NCI-H1417 (cell line): ENCODE measurements at places on chromosomes 6 and 20.

- peak; percentile 37 for DNase-seq
Measured at GRCh38 chr6:151240036-151240685, 394 bp downstream of the AKAP12 start.

DNA sequence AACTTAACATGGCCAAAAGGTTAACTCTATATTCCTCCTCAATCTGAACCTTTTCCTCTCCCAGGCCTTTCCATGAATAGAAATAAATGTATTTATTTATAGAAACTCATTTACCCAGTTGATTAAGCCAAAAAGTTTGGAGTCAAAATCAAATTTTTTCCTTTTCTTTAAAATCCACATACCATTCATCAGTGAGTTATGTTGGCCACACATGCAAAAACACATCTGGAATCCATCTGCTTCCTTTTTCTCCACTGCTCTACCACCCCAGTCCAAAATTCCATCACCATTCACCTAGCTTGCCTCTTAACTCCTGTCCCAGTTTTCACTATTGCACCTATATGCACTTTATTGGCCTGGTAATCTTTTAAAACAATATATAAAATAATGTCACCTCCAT, 62.4 kb upstream of the TMEM200A start:
- DNase-seq, result no peak

DNA sequence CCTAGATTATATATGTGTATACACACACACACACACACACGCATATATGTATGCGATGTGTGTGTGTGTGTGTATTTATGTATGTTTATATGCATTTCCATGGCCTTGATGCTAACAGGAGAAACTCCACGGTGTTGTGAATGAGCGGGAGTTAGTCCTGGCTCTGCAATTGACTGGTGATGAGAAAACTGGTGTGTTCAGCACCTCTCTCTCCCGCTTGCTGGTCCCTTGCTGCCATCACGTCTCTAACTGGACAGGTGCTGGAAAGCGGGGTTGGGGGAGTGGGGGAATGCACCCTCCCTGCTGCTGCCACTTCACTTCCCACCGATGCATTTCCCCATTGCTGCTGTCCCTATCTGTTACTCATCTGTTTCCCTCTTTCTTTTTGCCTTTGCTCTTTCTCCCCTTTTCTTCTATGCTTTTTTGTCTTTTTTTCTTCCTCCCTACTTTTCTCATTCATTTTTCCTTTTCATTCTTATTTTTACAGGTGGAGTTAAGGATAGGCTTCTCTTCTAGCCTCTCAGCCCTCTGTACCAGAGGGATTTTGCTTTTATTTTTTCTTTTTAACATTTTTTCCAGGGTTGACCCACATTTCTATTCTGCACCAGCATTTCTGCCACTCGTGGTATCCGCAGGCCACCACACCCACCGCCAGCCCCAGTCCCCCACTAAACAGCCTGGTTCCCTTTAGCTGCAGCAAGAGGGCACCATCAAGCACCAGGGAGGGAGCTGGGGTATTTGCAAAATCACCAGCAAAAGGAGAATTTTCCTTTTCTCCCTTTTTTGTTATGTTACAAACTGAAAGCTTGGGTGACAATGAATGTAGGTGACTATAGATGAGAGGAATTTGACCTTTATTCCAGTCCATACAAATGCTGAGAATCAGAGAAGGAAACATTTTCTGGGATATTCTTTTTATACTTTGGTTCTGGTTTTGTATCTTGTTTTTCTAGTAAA, 115.6 kb downstream of the TCP11 start:
- DNase-seq, result peak; percentile 6

- no peak for DNase-seq
Measured at GRCh38 chr6:84667252-84668213, 96.9 kb downstream of the TBX18 start.

DNA sequence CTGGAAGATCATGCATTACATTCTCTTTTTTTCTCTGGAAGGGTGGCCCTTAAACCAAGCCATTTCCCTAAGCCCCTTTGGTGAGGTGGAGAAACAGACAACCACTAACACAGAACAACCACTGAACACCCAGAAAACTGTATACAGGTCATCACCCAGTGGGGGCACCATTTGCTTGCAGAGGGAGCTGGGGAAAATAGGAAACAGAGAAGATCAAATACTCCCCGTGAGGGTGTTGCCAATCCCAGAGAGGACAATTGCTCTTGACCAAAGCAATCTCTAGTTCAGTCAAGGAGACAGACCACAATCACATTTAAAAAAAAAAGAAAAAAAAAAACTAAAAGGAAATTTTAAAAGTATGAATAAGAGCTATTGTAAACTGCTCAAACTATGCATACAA, 865 bp upstream of the DAAM2 start:
- DNase-seq, result peak; percentile 8

DNA sequence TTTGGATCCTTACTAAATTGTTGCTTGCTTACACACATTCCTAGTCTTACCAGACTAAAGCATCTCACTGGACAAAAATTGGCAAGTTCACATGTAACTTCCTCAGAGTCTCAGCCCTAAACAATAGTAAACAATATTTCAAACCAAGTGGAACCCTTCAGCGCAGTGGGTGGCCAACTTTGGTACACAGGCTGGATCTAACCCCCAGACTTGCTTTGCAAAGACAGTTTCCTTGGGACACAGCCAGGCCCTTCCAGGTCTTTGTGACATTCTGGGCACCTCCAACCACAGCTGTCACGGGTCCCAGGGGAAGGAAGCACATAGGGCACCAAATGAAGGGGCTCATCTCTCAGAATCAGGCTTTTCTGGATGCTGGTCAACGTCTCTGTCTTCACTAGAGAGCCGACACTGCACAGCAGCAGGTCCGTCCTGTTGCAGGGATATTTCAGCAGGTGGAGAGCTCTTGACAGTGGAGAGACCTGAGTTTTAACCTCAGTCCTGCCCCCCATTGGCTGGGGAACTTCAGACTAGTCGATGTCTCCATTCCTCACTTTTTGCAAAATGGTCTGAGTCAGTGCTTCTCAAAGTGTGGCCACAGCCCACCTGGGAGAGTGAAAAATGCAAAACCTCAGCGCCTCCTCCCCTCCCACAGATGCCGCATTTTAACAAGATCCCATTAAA, 91.4 kb downstream of the BFSP1 start:
- DNase-seq, result no peak

- DNase-seq, result no peak
Measured at GRCh38 chr20:9518576-9519175, 4.3 kb downstream of the LAMP5 start.

- no peak for DNase-seq
Measured at GRCh38 chr6:112241820-112242429, 12.4 kb downstream of the LAMA4 start.

GRCh38 chr20:4559106-4559505, 162.6 kb upstream of the PRND start:
- no peak for DNase-seq

- DNase-seq, result no peak
Measured at GRCh38 chr20:43529457-43530153, 22.1 kb downstream of the L3MBTL1 start.

GRCh38 chr20:22841846-22842245, 193.3 kb upstream of the SSTR4 start:
- DNase-seq, result no peak

DNA sequence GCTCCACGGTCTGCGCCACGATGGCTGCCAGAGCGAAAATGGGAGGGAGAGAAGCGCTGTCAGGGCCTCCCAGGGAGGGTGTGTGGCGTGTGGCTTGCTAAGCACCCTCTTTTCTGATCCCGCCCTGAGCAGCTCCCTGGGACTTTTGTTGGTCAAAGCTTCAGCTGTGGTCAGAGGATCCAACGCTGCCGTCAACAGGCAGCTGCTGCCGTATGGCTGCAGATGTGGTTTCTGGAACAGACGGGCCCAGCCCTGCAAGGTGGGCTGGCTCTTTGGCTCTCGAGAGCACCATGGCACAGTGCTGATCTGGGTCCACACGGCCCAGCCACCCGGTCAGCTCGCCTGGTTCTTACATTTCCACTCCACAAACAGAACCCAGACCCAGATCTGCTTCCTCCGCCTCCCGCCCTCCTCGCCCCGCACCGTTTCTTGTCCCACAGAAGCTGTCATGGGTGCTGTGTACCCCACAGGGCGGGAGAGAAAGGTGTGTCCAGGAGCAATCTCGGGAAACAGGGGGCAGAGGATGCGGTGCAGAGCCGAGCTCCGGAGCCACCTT, 86.0 kb upstream of the BHLHE23 start:
- DNase-seq, result no peak

- no peak for DNase-seq
Measured at GRCh38 chr6:90078513-90079289, 184.4 kb downstream of the GJA10 start.

DNA sequence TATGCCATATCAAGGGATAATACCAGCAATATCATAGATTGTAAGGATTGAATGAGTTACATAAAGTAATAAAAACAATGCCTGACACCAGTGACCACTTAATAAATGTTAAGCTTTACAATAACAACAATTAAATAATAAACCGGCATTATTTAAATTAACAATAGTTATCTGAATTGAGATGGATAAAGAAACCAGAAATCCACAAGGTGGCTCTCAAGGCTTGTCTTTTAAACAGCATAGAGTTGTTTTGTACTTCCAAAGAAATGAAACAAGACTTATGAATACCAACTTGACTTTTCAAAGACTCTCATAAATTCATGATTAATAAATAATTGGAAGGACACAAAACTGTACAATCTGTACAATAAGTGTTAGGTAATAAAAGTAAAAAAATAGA, 203.1 kb downstream of the ASCC3 start:
- DNase-seq, result no peak

- no peak for DNase-seq
Measured at GRCh38 chr6:12529364-12530019, 187.1 kb upstream of the PHACTR1 start.

DNA sequence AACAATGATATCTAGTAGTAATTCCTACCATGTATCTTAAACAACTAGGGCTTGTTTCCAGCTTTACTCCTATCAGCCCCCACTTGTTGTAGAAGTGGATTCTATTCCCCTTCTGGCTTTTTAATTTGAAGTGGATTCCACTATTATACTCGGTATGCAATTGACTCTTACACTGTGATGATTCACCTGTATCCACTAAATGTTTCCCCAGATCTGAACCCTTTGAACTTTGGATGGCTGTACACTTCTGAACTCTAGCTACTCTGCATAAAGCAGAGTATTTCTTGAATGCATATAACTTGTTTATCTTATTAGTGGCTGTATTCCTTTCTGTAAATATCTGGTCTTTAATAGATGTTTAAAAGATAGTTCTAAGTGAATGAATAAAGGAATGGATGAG, 538.4 kb upstream of the NRSN1 start:
- DNase-seq, result no peak

DNA sequence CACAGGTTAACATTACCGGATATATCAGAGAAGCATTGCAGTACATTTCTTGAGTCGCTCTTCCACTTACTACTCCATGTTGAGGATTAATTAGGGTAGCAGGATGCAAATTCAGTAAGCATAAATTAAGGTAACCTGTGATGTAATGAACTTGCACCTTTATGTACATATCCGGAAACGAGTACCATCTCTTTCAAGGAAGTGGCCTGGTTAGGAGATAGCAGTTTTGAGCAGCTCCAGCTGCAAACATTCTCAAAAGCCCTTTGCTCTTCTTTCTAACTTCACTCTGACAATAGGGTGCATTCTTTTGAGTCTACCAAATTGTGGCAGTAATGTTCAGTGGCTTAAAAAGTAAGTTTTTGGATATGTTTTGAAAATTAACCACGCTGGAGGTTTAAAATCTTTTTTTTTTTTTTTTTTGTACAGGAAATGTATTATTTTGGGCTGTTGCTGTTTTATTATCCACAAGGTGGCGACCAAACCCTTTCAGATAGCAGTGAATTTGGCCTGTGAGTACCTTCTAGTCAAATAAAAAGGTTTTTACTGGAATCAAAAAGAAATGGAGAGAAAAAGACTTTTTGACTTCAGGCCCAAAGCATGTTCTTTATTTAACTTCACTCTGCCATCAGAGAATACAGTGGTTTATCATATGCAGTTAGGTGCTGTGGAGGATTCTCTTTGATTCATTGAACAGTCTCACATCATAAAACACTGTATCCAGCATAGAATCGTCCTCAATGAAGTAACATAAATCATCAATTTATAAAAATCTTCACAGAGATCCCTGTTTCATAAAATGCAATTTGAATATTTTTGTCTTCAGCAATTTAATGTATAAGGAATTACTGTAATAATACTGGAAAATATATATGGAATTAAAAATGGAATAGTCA, 8.9 kb downstream of the FAM217B start:
- DNase-seq, result peak; percentile 49

DNA sequence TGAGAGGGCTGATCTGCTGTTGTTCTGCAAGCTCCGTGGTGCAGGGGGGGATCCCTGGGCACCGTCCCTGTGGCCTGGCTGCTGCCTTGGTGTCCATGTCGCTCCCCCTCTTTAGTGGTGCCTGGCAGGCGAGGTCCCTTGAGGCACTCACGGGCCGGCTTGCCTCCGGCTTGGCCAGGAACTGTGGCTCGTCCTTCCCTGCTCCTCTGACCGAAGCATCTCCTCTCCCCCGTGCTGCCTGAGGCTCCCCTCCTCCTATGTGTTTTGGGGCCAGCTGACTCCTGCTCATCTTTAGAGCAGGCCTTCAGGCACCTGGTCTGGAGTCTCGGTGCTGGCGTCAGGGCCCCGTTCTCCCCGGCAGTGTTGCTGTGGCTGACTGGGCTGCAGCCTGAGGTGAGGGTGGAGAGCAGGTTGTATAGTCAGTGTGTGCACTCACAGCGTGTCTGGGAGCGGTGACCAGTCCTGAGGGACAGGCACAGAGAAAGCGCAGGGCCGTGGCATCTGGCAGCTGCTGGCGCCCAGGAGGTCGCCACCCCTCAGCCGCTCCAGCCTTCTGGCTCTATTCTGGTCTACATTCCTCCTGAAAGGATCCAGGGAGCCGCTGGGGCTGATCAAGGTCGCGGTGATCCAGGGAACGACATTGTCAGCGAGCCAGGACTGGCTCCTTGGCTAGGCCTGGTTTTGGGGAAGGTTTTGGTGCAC, 43.7 kb downstream of the PYGB start:
- no peak for DNase-seq

- no peak for DNase-seq
Measured at GRCh38 chr6:116411284-116411623, 40.5 kb downstream of the DSE start.

DNA sequence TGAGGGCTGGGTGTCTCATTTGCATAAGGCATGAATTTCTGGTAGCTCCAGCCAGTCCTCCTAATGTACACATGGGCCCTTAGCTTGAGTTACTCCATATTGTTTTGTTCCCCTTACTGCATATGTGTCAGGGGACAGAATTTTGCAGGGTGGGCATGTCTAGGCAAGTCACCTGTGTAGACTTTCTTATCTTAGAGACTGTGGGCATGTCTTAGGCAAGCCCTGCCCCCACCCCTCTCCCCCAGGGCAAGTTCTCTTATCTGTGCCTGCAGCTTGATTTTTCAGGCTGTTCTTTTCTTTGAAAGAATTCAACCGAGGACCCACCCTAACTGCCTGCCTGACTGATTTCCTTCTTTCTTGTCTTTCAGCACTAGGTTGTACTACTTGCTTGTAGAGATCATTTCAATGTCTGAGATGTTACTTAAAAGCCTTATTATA, 32.1 kb downstream of the NHLRC1 start:
- DNase-seq, result no peak

DNA sequence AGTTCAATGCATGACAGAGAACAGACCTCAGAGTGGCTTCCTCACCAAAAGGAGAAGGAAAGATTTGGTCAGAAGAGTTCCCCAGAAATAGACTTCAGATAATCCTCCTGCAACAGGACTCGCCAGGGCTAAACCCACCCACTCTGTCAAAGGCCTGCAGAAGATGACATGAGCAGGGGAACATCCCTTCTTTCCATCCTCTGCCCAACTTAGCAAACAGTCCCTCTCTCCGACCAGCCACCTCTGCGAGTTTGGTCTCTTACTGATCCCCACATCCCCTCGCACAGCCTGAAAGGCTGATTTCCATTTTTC, 7.5 kb downstream of the NFATC2 start:
- no peak for DNase-seq
